Globus pallidus (tissue), 1 donor: ENCODE measurements at places on chromosomes 12 and 14.

- peak; percentile 77 for DNase-seq
These were observed 7.0 kb upstream of the NUAK1 start for GRCh38 chr12:106145539-106146447.

DNA sequence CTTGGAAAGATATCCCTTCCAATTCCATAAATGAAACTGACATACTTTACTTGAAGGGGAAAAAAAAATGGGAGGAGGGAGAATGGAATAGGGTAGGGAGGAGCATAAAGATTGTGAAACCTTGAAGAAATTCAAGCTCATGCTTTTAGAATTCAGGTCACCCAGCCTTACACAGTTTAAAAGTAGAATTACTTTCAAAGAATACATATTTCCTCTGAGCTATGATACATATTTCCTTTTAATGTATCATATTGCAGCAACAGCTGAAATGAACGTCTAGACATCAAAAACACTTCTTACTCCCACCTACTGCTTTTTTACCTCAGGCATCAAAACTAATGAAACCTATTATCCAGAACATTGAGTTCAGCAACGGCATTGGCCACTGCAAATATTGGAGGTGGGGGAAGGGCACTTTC lies 156.0 kb downstream of the MED13L start:
- no peak for DNase-seq

- DNase-seq = peak; percentile 82
These were observed 46.7 kb downstream of the TGFB3 start for GRCh38 chr14:75934998-75935628.

- no peak for DNase-seq
These were observed 22.2 kb upstream of the LRTM2 start for GRCh38 chr12:1797991-1798640.

- no peak for DNase-seq
These were observed 150.3 kb downstream of the SMOC1 start for GRCh38 chr14:70029296-70030132.

- DNase-seq = no peak
These were observed 7.9 kb downstream of the GIT2 start for GRCh38 chr12:109988274-109988673.

- DNase-seq = no peak
These were observed 51.3 kb downstream of the MARK3 start for GRCh38 chr14:103436533-103436932.

- no peak for DNase-seq
These were observed 44.9 kb downstream of the ATP2B1 start for GRCh38 chr12:89663577-89664357.

- DNase-seq = no peak
These were observed 33.3 kb downstream of the ATP2A2 start for GRCh38 chr12:110314308-110314707.

- DNase-seq = no peak
These were observed 265.9 kb upstream of the PLEKHG7 start for GRCh38 chr12:92436856-92437255.

DNA sequence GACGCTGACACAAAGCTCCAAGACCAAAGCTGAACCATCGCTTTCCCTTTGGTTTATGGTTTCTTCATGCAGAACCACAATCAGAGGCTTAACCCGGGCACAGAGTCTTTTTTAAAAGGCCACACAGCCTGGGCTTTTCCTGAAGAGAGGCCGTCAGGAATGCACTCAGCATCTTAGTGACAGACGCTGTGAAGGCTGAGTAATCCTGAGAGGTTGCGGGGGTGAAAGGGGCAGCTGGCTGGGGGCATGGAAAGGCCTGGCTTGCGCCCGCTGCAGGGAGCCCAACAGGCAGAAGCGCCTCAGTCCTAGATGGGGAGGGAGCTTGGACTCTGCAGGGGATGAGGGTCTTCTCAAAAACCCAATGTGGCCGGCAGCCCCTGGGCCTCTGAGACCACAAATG lies 13.6 kb downstream of the CTDSP2 start:
- DNase-seq = no peak

DNA sequence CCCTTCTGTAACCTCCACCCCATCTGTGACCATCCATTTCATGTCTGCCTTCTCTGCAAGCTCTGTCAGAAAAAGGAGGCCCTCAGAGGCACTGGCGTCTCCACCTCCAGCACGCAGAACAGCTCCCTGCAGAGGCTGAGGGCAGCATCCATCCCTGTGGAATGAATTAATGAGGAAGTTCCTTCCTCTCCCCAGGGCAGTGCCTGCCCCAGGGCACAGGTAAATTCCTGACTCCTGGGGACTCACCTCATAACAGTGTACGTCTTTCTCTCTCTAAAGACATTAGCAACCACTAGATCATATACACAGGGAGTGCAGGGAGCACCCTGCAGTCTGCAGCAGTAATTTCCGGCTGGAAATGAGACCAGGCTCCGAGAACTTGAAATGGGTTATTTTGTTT lies 155.0 kb upstream of the TMEM132C start:
- no peak for DNase-seq

DNA sequence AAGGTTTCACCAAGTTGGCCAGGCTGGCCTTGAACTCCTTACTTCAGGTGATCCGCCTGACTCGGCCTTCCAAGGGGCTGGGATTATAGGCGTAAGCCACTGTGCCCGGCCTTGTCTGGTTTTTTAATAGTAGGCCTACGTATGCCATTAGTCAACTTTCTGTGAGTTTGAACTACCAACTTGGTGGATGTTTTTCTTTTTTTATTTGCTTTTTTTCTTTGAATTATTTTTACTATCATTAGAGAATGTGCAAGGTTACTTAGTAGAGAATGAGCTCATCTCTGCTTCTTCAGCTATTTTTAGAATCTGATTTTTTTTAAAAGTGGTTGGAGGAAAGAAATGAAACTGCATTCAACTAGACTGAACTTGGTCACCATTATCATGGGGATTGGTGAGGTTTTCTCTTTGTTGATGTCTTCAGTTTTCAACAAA lies 51.4 kb downstream of the HMGA2 start:
- no peak for DNase-seq

DNA sequence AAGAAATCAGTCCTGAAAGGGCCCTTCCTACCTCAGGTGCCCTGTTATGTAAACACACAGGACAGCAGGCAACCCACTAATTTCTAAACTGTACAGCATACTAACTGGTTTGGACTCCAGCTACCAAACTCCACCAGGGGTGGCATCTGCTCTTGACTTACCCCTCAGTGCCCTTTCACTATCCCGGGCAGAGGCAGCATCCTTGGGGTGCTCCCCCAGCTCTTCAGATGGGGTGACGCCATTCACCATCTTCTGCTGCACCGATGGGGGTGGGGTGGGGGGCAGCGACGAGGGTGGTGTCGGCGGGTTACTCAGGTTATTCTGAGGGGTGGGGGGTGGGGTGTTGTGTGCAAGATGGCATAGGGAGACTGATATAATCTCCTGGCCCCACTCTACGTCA lies 11.5 kb upstream of the PRKAG1 start:
- DNase-seq = no peak

DNA sequence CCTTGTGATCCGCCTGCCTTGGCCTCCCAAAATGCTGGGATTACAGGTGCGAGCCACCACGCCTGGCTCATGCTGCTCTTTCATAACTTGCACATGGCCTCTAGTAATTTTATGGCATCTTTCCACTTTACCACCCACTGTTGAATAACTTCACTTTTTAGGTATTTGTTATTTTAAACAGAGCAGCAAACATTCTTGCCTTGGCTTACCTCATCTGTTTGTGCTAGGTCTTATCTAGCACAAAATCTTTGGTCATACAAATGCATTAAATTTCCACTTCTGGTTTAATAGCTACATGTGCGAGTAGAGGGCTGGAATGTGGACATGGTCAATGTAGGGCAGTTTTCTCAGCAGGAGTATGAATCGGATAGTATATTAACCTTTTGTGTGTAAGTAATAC lies 38.8 kb upstream of the ATF7IP start:
- no peak for DNase-seq

DNA sequence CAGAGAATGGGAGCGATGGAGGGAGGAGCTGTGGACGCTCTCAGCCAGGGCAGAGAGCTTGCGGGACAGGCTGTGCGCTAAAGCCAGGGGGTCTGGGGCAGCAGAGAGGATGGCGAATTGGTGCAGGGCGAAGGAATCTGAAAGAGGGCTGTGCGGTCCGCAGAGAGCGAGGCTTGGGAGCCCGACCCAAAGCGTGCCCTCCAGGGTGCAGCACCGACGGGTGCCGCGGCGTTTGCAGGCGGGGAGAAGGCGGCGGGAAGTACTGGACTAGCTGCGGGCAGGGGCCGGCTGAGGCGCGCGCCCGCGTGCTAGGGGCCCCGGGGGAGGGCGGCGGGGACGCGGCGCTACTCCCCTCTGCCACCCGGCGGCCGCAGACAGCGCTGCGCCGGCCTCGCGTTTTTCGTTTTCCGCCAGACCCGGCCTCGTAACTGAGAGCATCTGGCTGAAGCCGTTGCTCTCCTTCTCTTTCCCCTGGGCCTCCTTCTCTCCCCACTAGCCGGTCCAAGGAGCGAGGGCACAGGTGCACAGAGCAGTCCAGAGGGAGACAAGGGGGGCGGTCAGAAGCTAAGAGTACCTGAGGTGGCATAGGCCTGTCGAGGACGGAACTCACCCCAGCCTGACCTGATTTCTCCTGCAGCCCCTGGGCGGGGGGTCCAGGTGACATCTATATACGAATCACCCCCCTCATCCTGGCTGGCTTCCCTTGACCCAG lies 24.9 kb downstream of the SLC6A12 start:
- DNase-seq = peak; percentile 70
